ENCODE measurements at places on chromosomes 6 and 20. TPM values are rescaled to one million over a fixed set of nuclear protein-coding genes. Genes with fewer than 3 reads are reported as not detected.

Gene KCNK16
- not detected for polyA plus RNA-seq

Gene MACROD2
- polyA plus RNA-seq = 17.2 TPM

- DNase-seq = no peak
These were observed 57.6 kb upstream of the IER3 start for GRCh38 chr6:30801950-30802349.

DNA sequence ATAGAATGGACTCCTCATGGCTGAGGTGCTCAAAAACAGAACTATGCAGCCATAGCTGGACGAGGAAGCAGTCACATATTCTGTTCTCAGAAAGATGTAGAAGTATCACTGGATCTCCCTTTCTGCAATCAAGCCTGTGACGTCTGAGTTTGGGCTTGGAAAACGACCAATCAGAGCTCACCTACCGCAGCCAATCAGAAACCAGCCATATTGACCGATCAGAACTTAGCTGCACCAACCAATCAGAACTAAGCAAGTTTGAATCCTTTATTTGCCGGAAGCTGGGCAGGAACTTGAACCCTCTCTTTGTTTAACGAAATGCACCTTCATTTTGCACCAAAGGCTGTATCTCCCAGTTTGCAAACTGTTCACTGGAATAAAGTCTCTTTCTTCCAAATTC is 21.8 kb upstream of the RAB23 start:
- no peak for DNase-seq
